ENCODE measurements at places on chromosomes 13 and 19.

- DNase-seq = no peak
Observed at GRCh38 chr19:13859361-13859880, 17.5 kb upstream of the NANOS3 start.

GRCh38 chr19:54109651-54110050 lies 5.8 kb downstream of the TFPT start:
- DNase-seq = no peak

DNA sequence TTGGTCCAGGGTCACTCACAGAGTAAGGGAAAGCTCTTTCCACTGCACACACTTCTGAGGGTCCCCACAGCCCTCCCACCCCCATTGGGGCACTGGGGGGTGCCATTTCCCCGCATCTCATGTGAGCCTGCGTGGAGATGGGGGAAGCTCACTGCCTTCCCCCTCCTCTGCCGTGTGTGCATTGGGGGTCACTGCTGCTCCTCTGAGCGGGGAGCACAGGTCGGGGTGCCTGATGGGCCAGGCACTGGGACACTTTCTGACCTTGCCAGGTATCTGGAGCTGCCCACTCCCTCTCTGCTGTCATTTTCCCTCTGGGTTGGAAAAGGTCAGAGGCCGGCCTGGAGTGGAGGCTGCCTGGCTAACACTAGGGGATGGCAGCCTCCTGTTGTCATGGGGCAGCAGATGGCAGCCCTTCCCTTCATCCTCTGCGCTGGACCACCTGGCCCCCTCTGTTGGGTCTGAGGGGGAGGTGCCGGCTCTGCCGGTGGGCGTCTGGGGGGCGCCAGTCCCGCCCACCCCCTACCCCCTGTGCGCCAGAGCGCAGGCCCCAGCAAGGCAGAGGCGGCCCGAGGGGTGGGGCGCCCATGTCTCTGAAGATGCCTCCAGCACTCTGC lies 9.1 kb downstream of the SSBP4 start:
- DNase-seq = no peak

GRCh38 chr19:48631225-48631624 lies 6.0 kb downstream of the DBP start:
- DNase-seq = no peak

DNA sequence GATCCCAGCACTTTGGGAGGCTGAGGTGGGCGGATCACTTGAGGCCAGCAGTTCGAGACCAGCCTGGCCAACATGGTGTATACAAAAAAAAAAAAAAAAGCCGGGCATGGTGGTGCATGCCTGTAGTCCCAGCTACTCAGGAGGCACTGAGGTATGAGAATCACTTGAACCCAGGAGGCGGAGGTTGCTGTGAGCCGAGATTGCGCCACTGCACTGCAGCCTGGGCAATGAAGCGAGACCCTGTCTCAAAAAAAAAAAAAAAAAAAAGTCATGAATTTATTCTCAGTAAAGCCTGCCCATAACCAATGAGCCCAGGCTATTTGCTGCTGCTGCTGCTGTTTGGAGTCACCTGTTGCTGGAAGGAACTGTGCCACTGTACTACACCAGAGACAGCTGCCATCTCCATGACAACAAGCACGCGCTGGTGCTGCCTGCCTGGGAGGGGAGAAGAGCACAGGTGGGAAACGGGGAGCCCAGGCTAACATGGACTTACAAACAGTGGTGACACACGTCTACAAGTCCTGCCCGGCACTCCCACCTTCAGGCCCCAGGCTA lies 11.3 kb downstream of the ZFR2 start:
- DNase-seq = no peak

DNA sequence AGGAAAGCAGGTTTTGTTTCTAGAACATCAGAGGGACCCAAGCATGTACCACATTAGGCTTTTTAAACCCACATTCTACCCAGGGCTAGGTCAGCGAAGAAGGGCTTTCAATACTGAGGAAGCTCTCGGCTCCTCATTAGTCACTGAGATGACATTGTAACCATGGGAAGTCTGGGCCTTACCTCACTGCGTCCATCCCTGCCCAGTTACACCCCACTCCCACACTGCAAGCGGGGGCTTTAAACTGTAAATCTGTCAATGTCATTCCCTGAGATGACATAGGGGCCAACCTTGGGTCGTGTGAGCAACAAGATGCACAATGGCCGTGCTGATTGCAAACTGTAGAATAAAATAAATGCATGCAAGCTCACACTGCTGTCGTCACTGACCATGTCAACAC lies 21.7 kb upstream of the TFDP1 start:
- no peak for DNase-seq

DNA sequence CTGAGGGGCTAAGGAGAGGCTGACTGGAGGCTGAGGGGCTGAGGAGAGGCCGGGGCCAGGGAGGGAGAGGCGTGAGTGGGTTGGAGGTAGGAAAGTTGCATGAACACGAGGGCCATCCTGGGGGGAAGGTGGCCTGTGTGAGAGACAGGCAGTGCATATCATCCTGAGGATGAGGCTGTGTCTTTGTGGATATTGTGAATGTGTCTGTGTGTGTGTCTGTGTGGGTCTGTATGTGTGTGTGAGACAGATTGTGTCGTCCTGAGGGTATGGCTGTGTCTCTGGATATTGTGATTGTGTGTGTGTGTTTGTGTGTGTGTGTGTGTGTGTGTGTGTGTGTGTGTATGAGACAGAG lies 422 bp downstream of the ZNF71 start:
- peak; percentile 21 for DNase-seq

GRCh38 chr13:37344056-37344455 lies 238.6 kb upstream of the CSNK1A1L start:
- DNase-seq = no peak

DNA sequence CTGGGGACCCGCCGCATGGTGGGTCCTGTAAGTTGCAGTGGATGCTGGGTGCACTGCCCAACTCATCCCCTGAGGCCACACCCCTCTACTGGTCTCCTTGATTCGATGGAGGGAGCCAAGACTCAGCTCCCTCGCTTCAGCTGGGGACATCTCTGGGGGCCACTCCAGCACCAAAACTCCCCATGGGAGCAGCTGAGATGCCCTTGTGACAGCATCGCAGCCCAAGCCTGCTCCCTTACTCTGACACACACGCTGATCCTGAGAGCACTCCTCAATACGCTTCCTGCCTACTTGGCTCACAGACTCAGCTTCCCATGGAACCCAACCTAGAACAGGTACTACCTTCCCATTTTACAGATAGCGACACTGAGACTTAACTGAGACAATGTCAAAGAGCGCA lies 56.2 kb downstream of the PEPD start:
- DNase-seq = no peak

DNA sequence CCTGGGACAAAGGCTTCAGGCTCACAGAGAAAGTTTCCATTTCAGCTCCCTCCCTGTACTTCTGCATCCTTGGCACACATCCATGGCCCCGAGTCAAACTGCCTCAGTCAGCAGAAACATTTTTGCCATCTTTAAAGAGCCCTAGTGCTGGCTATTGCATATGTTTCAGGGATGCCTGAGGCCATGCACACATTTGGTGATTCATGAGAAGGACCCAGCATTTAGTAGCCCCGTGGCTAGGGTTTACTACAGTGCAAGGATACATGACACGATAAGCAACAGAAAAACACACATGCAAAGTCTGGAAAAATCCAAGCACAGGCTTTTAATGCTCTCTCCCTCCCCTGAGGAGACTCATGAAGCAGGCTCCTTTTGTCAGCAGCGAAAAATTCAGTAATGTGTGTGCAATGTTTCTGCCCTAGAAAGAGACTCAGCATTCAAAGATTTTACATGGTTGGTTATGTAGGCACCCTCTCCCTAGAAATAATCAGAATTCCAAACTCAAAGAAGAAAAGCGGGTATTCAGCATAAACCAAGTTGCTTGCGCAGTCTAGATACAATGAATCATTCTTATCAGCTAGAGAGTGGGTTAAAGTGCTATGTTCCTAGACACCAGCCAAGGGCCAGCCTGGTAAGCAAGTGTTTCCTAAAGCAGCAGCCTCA lies 17.6 kb downstream of the ACOD1 start:
- DNase-seq = peak; percentile 97

GRCh38 chr19:47381121-47381520 lies 32.0 kb downstream of the DHX34 start:
- no peak for DNase-seq

DNA sequence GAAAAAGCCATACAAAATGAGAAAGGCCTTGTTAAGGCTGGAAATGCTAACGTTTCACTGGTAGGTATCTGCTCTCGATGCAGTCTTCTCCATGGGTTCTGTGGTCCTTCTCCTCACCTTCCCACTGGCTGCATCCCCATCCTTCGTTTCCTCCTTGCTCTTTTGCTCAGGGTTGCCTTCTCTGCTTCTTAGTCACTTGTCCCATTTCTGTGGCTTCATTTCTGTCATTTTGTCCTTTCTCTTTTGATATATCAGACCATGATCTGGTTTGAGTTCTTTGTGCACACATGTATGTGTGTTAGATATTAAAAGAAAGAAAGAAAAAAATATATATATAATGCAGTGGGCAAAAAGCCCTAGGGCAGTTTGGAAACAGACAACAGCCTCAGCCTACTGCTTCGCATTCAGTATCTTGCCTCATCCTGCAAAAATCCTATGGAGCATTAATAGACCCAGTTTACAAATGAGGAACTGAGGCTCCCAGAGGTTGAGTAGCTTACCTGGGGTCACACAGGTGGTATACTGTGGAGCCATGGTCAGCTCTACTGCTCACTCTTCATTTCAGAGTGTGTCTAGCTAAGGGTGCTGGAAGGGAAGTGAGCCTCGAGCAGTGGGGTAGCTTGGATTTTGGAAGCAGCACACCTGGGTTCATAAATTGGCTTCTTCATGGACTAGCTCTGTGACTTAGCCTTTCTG lies 57.6 kb upstream of the MEDAG start:
- no peak for DNase-seq

DNA sequence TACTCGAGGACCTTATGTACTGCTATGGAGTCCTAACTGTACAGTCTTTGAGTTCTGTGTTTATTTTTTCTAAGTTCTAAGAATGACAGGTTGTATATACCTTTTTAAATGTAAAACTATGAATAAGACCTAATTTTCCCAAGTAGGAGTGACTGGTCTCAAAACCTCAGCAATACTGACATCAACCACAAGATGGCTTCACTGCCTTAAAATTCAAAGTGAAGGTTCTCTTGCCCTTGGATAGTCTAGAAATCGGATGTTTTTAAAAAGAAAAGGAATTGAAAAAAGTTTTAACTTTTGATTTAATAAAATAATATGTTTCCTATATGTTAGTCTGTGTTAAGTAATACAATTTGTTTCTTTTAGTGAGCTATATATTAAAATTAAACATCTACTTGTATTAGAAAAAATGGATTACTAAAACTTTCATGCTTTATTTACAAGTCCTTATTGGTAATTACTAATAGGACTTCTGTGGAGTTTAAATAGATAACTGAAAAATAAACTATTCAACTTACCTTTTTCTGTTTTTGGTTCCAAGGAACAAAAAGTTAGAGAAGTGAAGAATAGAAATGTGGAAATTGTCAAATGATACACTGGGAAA lies 52.0 kb downstream of the TDRD3 start:
- peak; percentile 35 for DNase-seq

DNA sequence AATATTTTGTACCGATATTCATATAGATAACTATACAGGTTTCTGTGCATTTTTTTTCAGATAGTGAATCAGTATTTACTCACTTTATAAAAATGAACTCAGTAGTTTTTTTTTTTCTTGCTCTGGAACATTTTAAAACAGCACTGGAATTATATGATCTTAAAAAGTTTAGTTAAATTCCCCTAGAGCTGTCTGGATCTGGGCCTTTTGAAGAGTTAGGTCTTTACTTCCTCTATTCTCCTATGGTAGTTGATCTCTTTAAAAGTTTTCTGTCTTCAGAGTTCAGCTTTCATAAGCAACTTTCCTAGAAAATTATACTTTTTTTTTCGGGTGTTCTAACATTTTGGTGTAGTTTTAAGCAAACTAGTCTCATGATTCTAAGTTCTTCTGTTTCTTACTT lies 21.8 kb upstream of the RBM26 start:
- DNase-seq = no peak

DNA sequence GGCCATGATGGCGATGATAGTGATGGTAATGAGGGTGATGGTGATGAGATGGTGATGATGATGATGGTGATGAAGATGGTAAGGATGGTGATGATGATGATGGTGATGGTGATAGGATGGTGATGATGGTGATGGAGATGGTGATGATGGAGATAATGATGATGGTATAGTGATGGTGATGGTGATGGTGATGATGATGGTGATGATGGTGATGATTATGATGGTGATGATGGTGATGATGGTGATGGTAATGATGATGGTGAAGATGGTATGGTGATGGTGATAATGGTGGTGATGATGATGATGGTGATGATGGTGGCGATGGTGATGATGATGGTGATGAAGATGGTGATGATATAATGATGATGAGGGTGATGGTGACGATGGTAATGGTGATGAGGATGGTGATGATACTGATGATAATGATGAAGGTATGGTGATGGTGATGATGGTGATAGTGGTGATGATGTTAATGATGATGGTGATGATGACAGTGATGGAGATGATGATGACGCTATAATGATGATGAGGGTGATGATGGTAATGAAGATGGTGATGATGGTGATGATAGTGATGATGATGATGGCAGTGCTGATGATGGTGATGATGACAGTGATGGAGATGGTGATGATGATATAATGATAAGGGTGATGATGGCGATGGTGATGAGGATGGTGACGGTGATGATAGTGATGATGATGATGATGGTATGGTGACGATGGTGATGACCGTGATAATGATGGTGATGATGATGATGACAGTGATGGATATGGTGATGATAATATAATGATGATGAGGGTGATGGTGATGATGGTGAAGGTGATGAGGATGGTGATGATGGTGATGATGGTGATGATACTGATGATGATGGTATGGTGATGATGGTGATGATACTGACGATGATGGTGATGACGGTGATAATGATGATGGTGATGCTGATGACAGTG lies 37.5 kb downstream of the ZNF557 start:
- no peak for DNase-seq

- DNase-seq = no peak
Observed at GRCh38 chr13:74755065-74755464, 620.9 kb upstream of the KLF12 start.

DNA sequence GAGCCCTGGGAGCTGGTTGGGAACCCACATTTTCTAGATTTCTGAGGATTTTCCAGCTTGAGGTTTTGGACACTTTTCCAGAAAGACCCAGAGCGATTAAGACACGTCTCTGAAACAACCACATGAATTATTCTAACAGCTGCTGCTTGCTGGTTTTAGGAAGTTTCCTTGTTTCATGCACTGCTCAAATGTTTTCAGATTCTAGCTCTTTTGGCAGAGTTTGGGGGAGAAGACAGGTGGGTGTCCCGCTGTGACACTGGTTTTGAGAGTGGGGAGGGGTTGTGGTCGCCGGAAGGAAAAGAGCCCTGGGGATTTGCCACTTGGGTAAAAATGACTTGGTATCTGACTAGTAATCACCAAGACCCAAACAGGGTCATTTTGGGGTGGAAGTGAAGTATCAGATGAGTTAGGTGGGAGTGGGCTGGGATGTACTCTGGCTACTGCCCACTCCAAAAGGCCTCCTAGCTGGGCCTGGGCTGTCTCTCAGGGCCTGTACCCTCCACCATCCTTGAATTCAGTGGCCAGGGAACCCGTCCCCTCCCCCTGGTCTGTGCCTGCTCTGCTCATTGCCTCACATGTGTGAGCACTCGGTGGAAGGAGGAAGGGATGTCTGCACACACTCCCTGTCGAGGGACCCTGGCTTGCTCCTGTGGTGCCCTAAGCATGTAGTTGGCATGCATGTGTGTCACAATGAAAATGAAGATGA lies 13.2 kb downstream of the GATAD2A start:
- DNase-seq = no peak

GRCh38 chr13:76790526-76790925 lies 95.7 kb downstream of the KCTD12 start:
- no peak for DNase-seq

- DNase-seq = no peak
Observed at GRCh38 chr13:23427342-23427843, 6.1 kb downstream of the SACS start.

GRCh38 chr19:20154636-20155035 lies 12.4 kb upstream of the ZNF486 start:
- DNase-seq = no peak
